ENCODE measurements at places on chromosomes 2 and 18.

DNA sequence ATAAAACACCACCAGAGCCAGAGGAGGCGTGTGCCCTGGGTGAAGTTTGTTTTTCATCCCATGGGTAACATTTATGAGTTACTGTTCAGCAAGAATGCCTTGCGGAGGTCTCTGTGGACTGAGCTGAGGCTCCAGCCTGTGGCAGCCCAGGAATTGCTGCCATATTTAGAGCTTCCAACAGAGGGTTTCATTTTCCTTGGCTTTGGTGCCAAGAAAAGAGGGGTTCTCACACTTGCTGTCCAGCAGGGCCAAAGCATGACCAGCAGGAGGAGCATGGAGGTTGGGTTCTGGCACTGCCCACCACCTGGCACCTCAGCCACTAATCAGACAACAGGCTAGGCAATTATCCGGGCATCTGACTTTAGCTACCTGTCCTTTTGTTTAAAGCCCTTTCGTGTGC, 36.7 kb downstream of the EPAS1 start:
- no peak for DNase-seq

- no peak for DNase-seq
These were observed 145.6 kb downstream of the AGAP1 start for GRCh38 chr2:235639428-235639773.

DNA sequence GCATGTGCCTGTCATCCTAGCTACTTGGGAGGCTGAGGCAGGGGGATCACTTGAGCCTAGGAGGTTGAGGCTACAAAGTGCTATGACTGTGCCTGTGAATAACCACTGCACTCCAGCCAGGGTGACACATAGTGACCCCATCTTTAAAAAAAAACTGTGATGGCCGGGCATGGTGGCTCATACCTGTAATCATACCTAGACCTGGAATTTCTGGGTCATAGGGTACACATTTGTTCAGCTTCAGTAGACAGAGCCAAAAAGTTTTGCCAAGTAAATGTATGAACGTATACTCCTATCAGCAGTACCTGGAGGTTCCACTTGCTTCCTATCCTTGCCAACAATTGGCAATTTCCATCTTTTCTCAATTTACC, 6.4 kb upstream of the IGFBP2 start:
- DNase-seq, result no peak

GRCh38 chr18:14748496-14748895, 524 bp downstream of the ANKRD30B start:
- DNase-seq, result no peak

GRCh38 chr2:178891265-178891958, 84.2 kb upstream of the TTN start:
- peak; percentile 38 for DNase-seq

DNA sequence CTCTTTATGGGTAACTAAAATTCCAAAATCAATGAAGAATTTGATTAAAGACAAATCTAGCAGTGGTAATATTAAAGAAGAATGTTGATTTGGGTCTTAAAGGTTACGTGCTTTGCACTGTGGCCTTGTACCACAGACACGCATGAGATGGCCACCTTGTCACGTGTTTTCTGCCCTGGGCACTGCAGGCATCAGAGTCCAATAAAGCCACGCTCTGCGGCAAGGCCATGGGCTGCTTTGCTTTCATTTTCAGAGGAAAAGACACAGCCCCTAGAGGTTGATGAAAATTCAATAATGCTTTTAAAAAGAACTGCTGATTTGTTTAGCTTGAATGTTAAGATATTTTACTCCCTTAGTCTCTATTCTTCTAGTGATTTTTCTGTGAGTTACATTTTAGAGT, 30.4 kb downstream of the AOX1 start:
- no peak for DNase-seq

GRCh38 chr2:39522518-39522877, 85.4 kb upstream of the MAP4K3 start:
- DNase-seq, result no peak

GRCh38 chr2:129894616-129895015, 84.8 kb upstream of the RAB6C start:
- no peak for DNase-seq

GRCh38 chr2:35522450-35522849, 833.1 kb upstream of the CRIM1 start:
- DNase-seq, result no peak

GRCh38 chr2:172615727-172616261, 59.9 kb downstream of the PDK1 start:
- DNase-seq, result no peak

- no peak for DNase-seq
These were observed 82.2 kb upstream of the DOCK10 start for GRCh38 chr2:225124311-225125017.

- no peak for DNase-seq
These were observed 22.7 kb downstream of the MGAT5 start for GRCh38 chr2:134276381-134277172.

DNA sequence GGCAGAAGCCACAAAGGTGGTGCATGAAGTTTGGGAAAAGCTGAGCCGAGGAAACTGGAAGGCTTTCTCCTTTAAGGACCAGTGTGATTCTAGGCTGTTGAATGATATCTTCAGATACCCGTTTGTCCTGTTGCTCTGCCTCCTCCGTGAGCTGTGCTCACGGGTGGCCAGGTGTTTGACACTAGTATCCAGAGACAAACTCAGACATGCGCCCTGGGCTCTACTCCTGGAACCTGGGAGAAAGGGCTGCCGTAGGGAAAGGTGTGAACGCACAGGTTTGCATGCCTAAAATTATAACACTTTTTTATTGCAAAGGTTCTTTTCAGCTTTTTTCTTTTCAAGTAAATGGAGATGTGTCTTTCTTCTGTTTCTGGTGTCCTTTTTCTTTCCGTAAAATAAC, 81.6 kb downstream of the AGAP1 start:
- DNase-seq, result no peak

GRCh38 chr2:38745267-38745666, 5.9 kb downstream of the SRSF7 start:
- no peak for DNase-seq

- no peak for DNase-seq
These were observed 32.0 kb upstream of the INHBB start for GRCh38 chr2:120313695-120314615.

DNA sequence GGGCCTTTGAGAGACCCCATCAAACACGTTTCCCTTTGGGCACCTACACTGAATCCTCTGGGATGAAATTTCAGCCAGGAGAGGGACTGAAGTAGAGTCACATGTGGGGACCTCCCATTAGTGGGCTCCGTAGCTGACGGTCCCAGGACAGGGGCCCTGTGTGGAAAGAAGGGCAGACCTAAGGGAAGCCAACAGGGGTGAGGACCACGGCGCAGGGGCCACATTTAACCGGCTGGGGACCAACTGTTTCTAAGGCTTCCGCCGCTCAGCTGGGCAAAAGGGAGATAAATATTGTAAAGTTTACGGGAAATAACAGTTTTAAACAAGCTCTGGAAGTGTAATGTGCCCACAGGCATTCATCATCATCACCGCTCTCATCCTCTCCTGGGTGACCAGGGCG, 42.7 kb downstream of the RRM2 start:
- no peak for DNase-seq

GRCh38 chr2:121831841-121832240, 76.4 kb downstream of the TSN start:
- no peak for DNase-seq

- DNase-seq, result no peak
These were observed 12.3 kb upstream of the RESP18 start for GRCh38 chr2:219344751-219345430.

DNA sequence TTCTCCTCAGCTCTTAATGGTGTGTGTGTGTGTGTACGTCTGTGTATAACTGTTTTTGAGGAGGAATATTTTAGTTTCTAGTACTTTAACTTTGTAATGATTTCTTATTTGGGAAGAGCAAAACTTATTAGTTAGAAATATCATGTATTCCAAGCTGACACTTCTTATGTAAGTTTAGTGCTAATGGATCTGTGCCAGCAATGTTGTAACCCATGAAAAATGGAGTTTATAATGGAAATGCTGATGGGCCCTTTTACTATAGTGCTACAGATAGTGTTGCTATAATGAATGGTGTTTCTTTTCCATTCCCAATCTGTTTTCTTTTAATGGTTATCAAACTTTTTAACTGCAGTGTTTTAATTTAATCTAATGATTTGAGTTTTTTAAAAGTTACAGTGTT, 49.8 kb upstream of the OTX1 start:
- no peak for DNase-seq

DNA sequence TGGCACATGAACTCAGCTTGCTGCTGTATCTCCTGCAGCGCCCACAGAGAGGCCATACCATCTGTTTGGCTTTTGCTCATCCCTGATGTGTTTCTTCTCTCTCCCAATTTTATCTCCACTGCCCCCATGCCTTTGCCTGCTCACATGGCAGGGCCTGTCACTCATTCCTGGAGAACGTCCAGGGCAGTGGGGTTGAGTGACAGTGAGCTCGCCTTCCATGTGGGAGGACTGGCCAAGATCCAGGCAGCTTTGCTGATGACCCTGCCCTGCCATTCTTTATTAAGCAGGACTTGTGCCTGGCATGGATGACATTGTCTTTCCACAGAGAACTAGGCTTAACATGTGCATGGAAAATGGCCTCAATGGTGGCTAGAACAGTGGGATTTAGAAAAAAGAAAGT, 230.5 kb upstream of the THSD7B start:
- DNase-seq, result no peak

- no peak for DNase-seq
These were observed 30.7 kb upstream of the ACAA2 start for GRCh38 chr18:49843778-49844625.

DNA sequence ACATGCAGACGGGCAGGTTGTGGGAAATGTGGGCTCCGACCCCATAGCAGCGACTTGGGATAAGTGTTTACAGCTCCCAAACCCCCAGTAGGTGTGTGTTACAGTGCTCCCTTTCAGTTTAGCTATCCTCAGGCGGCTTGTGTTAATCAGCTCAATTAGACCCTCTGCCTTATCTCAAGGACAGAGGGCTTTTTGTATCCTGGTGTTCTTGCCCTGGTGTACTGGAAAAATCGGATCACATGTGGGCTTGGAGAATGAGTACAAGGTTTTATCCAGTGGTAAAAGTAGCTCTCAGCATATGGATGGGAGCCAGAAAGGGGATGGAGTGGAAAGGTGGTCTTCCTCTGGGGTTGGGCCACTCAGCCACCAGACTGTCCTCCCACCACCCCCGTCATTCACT, 264.7 kb upstream of the SYT4 start:
- no peak for DNase-seq

- DNase-seq, result no peak
These were observed 9.3 kb upstream of the ARMC9 start for GRCh38 chr2:231189171-231189530.

DNA sequence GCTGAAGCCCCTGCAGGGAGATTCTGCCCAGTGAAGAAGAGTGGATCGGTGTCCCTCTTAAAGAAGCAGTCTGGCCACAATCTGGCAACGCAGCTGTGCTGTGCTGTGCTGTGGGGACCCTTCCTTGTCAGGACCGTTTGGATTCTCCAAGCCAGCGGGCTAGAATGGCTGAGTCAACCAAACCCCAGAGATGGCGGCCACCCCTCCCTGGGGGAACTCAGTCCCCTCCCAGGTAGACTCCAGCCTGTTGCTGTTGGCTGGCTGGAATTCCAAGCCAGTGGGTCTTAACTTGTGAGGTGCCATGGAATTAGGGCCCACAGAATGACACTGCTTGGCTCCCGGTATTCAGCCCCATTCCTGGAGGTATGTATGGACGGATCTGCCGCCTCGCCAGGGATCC, 62.3 kb downstream of the MMADHC start:
- no peak for DNase-seq

GRCh38 chr2:7384773-7385349, 467.6 kb downstream of the RNF144A start:
- DNase-seq, result no peak

DNA sequence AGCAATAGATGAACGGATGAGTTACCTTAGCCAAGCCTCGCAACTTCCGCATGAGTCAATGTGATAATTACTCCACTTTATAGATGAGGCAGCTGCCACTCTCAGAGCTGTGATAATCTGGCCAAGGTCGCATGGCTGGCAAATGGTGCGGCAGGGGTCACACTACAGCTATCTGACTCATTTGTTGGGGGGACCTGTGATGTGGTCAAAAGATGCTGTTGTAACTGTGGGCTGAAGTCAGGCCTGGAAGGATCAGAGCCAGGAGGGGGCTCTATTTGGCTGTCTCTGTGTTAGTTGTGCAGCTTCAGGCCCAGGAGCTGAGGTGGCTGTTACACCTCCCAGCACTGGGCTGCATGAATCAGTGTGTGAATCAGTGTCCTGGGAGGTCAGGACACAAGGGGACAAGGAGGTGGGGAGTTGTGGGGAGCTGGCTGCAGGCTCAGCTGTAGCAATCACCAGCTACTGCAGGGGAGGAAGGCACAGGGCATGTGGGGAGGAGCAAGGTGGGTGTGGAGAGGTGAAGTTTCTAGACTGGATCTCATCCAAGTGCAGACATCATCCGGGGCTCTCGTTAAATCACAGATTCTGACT, 33.1 kb downstream of the NGEF start:
- DNase-seq, result no peak

GRCh38 chr2:203469546-203469945, 65.6 kb downstream of the RAPH1 start:
- no peak for DNase-seq

GRCh38 chr2:122322815-122323214, 567.4 kb downstream of the TSN start:
- DNase-seq, result no peak

- no peak for DNase-seq
These were observed 24.3 kb downstream of the KLHL29 start for GRCh38 chr2:23409248-23409647.

DNA sequence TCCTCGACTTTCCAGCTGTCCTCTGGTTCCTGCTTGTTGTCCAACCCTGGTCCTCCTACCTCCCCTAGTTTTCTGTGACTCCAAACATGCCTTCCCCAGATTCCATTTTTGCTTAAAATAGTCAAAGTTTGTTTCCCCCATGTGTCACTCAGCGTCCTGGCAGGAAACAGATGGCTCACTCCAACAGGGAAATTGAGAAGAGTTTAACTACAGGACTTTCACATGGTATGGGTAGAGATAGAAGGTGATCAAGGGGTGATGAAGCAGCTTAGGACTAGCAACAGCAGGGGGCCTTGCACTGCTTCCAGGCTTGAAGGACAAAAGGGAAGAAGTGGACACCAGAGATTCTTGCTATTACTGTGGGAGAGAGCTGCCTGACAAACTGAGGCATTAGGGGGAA, 6.1 kb upstream of the CUL3 start:
- DNase-seq, result no peak

- DNase-seq, result no peak
These were observed 6.2 kb downstream of the COPS9 start for GRCh38 chr2:240129731-240130392.

DNA sequence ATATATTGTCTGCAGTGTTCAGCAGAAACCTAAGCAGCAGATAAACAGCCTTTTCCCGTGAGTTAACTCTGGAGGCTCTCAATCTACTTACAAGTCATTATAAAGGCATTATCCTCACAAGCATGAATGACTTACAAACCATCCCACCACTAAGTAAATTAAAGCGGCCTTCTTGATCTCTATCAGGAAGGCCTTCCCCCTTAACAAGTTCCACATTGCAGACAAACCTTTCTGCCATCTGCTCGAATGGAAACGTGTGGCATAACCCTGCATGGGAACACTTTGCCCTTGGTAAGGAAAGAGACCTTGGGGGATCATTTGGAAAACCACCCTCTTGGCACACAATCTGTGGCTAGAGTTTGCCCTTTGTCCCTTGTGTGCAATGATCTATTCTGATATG, 199.5 kb downstream of the OSR1 start:
- no peak for DNase-seq

- no peak for DNase-seq
These were observed 11.8 kb downstream of the RASGRP3 start for GRCh38 chr2:33488178-33488690.

Measured in GM12864 (cell line).